Hematopoietic multipotent progenitor cell treated with erythropoietin and hydrocortisone succinate and interleukin-3 and kit ligand, for 6 days (in vitro differentiated cells): ENCODE measurements at places on chromosomes 2 and 18.

DNA sequence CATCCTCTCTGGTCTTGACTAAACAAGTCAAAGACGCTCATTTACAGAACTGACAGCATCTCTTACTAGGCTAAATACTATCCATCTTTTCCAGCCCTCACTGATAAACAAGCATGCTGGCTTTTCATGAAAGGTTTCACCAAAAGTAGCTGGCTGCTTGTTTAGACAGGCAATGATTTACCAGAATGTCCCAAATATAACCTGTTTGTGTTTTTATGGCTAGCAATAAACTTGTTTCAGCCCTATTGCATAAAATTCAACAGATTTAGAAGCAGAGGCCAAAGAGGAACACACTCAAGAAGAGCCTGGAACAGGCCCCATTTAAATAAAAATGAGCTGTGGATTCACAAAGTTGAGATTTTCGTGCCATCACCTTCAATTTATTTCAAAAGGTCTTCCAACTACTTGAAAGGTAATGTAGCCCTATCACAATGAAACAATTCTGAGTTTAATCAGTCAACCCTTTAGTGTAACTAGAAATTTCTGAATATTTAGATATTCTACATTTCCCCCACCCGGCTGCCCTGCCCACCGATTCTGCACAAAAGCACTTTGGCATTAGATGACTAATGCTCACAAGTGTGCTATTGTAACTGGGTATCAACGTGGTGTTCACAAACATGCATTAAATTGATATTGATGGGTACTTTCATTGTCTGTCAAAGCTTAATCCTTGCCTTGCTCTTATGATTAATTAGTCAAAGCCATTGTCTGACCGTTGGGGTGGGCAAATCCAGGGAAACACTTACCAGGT, 54.0 kb downstream of the ST6GAL2 start:
- no peak for DNase-seq

DNA sequence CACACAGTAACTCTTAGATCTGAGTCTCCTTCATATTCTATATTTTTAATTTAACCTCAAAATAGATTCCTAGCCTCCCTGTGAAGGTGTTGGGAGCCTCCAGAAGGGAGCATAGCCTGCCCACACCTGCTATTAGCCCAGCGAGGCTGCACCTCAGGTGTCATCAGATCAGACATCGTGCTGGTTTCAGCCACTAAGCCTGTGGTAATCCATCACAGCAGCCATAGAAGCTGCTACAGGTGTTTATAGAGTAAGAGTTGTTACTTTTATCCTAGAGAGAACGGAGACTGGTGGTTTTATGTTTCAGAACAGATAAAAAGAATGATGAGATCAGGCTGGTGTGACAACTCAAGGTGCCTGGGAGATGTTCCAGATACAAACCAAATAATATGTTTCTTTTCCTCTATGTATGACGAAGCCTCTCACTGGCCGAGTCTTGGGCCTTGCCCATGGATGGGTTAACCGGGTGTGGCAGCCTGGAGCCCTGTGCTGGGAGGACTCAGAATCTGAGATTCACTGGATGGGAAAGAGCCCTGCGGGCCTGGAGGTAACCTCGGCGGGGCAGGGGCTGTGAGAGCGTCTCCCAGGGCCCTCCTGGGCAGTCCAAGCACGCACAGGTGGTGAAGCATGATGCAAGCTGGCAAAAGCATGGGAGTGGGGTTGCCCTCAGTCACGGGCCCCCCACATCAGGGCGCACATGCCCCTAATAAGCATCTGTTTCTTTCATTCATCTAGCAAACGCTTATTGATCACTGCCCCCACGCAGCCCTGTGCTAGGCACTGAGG, 73.7 kb downstream of the MRPS9 start:
- DNase-seq = no peak

GRCh38 chr2:146624430-146625160, 1220.2 kb upstream of the ACVR2A start:
- DNase-seq = no peak

DNA sequence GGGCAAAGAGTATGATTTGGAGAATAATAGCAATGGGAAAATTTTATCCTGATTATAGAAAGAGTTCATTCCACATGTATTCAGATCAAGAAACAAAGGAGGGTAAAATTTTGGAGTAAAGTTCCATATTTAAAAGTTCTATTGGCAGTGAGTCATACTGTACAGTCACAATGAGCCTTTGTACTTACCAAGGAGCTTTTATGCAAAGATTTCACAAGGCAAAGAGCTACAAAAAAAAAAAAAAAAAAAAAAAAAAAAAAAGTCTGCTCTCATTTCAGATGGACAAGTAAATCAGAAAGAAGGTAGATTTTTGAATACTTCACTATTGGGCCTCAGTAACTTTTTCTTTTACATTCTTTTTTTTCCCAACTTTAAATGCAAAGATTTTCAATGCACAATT, 1802.2 kb upstream of the PIK3C3 start:
- no peak for DNase-seq

- DNase-seq = no peak
Observed at GRCh38 chr2:178193496-178193822, 853 bp upstream of the OSBPL6 start.
